ENCODE measurements at places on chromosomes 11 and 22. TPM values are rescaled to one million over a fixed set of nuclear protein-coding genes. Genes with fewer than 3 reads are reported as not detected.

DNA sequence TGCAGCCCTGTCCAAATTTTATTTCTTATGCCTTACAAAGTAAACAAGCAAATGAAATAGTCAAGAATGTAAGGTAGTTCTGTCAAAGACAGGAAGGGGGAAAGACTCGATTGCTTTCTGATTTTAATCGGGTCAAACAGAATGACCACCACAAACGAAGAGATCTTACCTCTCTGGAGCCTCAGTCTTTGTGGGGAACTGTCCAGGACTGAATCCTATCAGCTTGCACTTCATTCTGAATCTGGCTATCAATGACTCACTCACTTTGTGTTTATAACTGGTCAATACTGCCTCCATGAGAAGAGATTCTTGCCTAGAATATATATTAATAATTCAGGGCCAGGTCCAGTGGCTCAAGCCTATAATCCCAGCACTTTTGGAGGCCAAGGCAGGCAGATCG is 17.2 kb downstream of the MSANTD2 start:
- no peak for DNase-seq

DNA sequence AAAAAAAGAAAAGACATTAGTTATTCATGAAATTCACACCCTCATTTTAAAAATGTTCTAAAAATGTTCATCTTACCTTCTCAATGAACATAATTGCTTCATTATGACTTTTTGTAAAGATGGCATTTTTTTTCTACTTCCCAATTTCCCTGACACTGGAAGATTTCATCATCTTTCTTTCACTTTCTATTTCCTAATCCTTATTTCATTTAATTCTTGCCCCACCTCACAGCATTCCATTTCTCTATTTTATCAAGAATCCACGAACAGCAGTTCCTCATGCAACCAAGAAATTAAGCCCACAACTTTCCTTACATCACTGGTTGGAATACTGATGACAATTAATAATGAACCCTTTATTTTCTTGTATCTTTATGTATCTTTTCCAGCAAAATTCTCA is 1.9 kb downstream of the PATL1 start:
- no peak for DNase-seq

DNA sequence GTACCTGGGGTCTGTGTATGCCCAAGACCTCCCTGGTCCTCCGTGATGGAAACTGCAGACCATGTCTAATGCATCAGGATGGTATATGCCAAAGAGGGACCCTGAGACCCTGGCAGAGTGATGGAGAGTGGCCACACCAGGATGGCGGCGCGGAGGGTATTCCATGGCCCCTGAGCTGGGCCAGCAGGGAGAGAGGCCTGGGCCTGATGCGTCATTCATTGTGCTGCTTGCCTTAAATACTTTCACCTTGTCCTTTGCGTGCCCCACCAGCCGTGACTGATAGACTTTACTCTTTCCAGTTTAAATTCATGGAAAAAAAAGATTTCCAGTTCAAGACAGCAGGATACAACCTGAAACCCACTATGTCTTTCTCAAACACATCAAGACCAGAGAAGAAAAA is 5.6 kb upstream of the NDUFV1 start:
- DNase-seq, result no peak

DNA sequence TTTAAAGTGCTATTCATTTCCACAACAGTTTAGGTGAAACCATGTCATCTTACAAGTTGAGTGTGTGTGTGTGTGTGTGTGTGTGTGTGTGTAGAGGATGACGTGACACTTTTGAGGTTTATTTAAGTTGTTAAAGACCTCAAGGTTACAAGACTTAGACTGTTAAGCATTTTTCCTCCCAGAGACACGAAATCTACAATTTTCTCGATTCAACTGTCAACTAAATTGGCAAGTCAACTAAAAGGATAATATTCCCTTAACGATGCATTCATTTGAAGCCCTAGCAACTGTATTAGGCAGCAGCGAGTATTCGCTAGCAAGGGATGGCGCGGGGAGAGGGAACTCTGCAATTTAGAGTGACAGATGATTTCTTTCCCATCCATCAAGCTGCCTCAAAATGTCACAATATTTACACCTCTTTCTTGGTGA is 17.6 kb upstream of the BDNF start:
- DNase-seq, result no peak

- no peak for DNase-seq
Observed at GRCh38 chr22:44659140-44659539, 42.9 kb upstream of the PRR5 start.

DNA sequence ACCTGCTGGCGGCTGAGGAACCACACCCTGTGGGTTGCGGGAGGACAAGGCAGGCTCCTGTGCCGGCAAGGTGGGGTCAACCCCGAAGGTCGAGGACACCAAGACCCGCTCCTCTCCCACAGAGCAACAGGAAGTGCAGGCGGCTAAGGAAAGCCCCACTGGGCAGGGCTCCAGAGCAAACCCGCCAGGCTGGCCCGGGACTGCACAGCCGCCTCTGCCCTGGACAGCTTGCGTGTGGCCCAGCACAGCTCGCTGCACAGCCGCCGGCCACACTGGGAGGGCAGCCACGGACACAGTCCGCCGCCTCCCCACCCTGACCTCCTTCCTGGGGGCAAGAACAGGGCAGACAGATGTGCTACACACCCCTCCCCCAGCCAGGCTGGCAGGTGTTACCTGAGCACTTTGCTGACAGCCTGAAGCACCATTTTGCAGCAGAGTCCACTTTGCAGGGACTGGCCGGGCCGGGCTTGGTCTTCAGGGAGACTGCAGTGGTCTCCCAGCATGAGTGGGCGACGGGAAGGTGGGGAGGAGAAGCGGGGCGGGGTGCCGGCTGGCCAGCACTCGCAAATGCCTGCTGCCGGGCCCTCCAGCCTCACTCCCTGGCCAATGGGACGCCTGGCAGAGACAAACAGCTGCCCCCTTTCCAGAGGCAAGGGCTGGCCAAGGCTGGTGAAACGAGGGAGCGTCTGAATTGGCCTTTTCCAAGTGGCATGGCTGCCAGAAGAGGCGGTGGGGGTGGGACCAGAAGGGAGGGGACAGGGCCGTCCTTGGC is at the start of gene MOB2:
Gene MOB2 (minus strand): TSS at position 726 of the 772 bp plus-strand sequence. CDS start 223 bp downstream, at position 503.
- peak; percentile 12 for DNase-seq

GRCh38 chr11:132111316-132111715 is 740.9 kb downstream of the NTM start:
- DNase-seq, result no peak

DNA sequence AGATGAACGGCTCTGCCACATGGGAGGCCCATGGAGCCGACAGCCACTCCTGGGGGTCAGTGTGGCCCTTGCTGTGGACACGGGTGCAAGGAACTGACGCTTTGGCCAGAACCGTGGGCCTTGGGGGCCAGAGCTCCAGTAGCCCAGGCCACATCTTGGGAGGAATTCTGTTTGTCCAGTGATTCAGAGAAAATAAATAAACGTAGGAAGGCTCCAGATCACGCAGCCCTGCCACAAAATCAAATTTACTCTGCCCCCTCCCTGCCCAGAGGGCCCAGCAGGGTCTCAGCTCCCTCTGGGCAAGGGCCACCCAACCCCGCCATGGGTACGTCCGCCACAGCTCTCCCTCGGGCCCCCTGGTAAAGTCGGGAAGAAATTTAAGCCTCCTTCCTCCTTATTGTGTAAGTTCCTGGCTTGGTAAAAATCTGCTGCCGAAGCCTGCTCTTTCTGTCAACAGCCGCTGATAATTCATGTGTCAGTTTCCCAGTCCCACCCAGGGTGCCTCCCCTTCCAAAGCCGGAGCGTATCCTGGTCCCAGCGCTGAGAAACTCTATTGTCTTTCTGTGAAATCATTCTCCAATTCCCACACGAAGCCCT is 6.9 kb upstream of the MUC5AC start:
- no peak for DNase-seq

- no peak for DNase-seq
Observed at GRCh38 chr11:3152471-3153110, 12.5 kb downstream of the OSBPL5 start.

The PYGM gene
- total RNA-seq, result 0.02 TPM

The IGSF9B gene
- total RNA-seq, result 0.64 TPM

The ANO3 gene
- not detected for total RNA-seq
